ENCODE measurements at places on chromosomes 6 and 20.

GRCh38 chr6:152004896-152005295 lies 197.4 kb downstream of the ESR1 start:
- no peak for DNase-seq

GRCh38 chr6:124022641-124023040 lies 219.0 kb downstream of the NKAIN2 start:
- DNase-seq: no peak

- no peak for DNase-seq
These were observed 4.2 kb downstream of the RFX6 start for GRCh38 chr6:116881236-116881635.

DNA sequence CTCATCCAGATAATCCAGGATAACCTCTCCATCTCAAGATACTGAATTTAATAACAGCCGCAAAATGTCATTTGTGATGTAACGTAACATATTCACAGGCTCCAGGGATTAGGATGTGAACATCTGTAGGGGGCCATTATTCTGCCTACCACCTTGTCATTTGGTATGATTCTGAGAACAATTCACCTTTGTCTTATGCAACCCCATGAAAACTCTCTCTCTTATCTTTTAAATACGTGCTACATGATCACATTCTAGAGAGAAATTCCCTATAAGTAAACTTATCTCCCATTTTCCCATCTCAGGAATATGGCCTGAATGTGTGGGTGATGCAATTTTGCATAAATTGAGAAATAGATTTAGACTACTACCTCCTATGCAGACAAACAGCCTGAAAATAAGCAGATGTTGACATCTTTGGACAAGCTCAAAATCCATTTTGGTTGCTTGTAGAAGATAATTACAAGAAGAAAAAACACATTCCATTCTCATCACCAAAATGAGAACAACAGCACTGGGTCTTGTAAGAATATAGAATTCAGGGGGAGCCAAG lies 255.4 kb upstream of the STXBP5 start:
- no peak for DNase-seq

DNA sequence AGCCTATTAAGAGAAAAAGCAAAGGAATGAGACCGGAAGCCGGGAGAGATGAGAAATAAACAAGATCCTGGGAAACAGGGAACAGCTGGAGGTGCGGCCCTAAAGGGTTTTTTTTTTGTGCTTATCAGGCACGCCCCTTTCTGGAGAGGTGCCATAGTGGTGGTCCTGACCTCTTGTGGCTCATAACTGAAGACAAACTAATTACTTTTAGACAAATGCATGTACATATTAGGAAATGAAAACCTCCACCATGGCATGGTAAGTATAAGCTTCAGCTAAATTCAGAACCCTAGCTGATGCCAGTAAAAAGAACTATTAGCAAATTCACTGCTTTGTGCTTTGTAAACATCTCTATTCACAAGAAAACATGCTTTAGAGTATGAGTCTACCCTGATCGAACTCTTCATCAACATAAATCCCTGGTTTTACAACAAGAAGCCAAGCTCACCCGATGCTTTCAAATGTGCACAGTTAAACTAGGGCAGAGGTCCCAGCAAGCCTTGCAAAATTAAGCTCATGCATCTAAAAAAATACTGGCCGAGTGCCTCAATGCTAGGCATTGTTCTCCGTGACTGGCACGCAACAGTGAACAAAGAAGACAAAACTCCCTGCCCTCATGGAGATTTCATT lies 96.4 kb upstream of the MRPS10 start:
- DNase-seq: no peak

- DNase-seq: no peak
These were observed 86.9 kb upstream of the FRMD1 start for GRCh38 chr6:168165891-168166290.

DNA sequence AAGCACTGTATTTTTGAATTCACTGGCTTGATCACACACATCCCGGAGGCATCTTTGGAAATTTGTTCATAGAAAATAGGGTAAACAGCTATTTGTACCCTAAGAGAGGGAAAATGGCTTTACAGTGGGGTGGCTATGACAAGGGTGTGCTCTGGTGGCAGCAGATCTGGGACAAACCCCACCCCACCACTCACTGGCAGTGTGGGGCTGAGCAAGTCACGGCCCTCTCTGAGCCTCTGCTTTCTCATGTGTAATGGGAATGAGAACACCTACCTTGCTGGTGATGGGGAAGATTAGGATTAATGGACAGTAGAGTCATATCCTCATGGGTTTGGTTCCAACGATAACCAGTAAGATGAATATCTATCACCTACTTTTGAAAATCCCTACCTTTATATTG lies 78.0 kb downstream of the KCNB1 start:
- DNase-seq: no peak

GRCh38 chr20:17714597-17714996 lies 14.8 kb downstream of the BANF2 start:
- DNase-seq: no peak

- DNase-seq: no peak
These were observed 8.6 kb upstream of the ACAT2 start for GRCh38 chr6:159753081-159753872.

- no peak for DNase-seq
These were observed 191.0 kb downstream of the BACH2 start for GRCh38 chr6:90105506-90106170.

DNA sequence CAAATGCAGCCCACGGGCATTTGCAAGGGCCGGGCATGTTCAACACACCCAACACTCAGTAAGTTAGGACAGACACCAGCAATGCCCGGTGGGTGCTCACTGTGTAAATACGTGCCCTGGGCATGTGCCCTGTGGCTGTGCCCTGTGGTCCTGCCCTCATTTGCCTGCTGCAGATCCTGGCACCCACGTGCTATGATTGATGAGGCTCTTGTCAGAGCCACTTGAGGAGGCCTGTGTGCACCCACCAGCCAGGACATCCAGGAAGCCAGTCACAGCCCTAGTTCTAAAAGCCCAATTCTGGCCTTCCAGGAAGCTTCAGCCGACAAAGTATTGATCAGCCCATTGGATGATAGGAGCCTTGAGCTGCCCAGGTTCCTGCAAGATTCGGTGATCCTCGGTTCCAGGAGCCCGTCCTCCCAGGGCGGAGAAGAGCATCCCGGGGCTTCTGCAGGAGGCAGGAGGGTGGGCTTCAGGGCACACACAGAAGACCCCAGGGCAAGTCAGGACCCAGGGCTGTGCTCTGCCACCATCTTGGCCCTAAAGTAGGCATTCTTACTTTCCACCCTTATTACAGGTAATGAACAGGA lies 223.9 kb downstream of the PREX1 start:
- DNase-seq: no peak
